ENCODE measurements at places on chromosomes 4 and X.
A peak's percentile ranks its signal among the peaks of the same experiment; 100 is the strongest.

DNA sequence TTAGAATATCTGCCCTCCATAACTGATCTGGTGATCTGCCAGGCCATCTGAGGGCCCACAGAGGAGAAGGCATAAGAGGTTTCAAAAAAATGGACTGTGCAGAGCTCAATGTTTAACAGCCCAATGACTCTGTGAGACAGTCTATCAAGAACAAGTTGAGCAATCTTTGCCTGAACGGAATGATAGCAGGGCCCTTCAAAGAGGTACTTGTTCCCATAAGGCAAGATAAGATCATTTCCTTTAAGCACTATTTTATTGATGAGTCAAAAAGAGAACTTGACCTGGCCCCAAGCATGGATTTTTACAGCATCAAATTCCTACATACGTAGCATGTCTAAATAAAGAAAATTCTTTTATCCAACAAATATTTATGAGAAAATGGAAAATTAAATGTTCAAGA, 182.8 kb downstream of the IDS start:
- no peak for DNase-seq

DNA sequence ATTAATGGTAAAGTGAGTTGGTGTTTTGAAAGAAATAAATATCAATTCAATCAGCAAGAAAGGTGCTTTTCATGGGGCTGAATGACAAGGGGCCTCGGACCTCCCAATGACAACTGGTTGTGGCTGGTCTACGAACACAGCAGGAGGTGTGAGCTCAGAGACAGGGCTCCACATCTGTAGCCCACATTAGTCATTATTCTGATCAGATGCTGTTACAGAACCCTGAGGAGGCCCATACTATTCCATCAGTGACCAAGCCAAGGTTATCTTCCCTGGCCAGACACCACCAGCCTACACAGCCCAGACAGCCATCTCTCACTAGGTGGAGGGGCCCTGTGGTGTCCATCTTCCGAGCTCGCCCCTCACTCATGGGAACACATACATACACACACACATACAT, 168.8 kb downstream of the SH3KBP1 start:
- no peak for DNase-seq

DNA sequence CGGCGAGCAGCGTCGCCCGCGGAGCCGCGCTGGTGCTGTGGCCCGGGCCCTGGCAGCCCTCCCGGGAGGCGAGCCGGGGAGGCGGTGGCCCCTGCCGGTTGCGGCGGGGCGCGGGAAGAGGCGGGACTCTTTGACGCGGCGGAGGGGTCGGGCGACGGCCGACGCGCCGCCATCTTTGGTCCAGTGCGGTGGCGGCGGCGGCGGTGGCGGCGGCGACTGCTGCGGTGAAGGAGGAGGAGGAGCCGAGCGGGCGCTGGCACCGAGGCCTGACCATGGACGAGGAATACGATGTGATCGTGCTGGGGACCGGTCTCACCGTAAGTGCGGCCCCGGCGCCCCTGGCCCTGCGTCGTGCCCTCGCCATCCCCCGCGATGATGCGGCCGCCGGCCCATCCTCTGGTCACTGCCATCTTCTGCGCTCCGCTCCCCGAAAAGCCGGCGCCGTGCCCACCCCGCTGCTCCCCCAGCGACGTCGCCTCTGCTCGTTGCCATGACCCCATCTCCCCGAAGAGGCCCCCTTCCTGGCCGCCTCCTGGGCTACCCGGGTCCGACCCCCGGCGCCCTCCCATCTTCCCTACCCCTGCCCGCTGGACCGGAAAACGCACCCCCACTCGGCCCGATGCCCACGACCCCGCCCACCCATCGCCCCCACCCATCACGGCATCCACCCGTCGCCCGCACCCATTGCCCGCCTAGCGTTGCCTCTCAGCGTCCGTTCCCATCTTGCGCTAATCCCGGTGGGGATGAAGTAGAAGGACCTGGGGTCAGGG, at the start of gene GDI1:
Gene GDI1 (plus strand): TSS at position 172 of the 770 bp plus-strand sequence. CDS start 101 bp downstream, at position 273.
- peak; percentile 43 for DNase-seq

GRCh38 chr4:1574601-1575417, 109.3 kb downstream of the FAM53A start:
- DNase-seq, result no peak

DNA sequence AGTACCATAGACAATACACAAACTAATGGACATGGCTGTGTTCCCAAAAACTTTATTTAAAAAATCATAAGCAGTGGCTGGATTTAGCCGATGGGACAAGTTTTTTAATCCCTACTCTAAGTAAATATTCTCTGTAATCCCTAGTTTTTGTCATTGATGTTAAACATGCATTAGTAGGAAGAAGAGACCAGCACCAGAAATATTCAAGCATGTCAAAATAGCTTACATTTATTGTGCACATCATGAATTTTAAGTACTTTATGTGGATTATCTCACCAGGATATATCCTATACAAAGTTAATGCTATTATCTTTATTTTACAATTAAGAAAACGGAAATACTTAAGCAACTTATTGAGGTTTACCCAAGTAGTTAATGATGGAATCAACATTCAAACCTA, 46.0 kb downstream of the HSPA4L start:
- no peak for DNase-seq

GRCh38 chr4:94251094-94251493, 43.4 kb downstream of the SMARCAD1 start:
- no peak for DNase-seq

GRCh38 chr4:7466904-7467303, 32.2 kb upstream of the PSAPL1 start:
- DNase-seq, result no peak

- no peak for DNase-seq
Measured at GRCh38 chr4:94519925-94520789, 68.4 kb downstream of the PDLIM5 start.

- no peak for DNase-seq
Measured at GRCh38 chrX:7090641-7091040, 56.9 kb upstream of the STS start.

- DNase-seq, result no peak
Measured at GRCh38 chr4:120057416-120057815, 9.2 kb downstream of the MAD2L1 start.

- no peak for DNase-seq
Measured at GRCh38 chrX:124338733-124339514, 6.5 kb downstream of the TEX13D start.

DNA sequence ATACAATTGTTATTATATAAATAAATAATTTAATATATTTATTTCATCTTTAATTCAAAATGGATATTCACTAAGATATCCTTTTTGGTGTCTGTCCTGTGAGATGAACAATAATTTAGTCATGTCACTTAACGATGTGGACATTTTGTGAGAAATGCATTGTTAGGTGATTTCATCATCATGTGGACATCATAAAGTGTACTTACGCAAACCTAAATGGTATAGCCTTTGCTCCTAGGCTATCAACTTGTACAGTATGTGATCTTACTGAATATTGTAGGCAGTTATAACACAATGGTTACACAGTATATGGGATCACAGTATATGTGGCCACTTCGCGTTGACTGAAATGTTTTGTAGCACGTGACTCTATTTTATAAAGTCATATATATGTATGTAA, 20.2 kb upstream of the CHRNA9 start:
- DNase-seq, result no peak

DNA sequence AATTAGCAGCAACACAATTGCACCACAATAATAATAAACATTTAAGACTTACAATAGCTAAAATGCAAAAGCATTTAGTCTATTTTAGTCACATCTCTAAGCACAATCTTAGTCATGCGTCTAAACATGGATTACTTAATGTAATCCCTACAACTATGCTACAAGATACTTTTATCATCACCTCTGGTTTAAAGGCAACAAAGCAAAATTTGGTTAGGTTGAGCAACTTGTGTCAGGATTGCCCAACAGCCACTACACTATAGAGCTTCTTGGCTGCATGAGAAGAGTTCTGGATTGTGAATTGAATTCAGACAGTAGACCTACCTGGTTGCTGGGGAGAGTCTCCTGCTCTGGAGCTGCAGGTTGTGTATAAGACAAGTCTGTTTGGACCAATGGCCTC, 146.5 kb upstream of the PUDP start:
- DNase-seq, result no peak

DNA sequence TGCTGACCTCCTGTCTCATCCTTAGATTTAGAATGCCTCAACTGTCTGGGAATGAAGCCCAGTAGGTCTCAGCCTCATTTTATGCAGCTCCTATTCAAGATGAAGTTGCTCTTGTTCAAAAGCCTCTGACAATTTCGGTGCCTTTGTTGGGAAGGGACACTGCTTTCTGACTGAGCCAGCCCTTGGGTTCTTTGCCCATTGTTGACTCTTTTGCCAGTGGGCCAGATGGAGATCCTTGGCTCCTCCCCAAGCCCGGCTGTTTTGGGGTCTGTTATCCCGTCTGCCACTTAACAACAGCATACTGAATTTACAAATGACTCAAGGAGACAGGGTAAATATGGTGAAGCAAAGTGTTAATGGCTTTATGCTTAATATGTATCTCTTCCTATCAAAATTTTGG, 58.3 kb upstream of the PRKX start:
- no peak for DNase-seq

- no peak for DNase-seq
Measured at GRCh38 chrX:24619647-24620046, 27.5 kb downstream of the PCYT1B start.

DNA sequence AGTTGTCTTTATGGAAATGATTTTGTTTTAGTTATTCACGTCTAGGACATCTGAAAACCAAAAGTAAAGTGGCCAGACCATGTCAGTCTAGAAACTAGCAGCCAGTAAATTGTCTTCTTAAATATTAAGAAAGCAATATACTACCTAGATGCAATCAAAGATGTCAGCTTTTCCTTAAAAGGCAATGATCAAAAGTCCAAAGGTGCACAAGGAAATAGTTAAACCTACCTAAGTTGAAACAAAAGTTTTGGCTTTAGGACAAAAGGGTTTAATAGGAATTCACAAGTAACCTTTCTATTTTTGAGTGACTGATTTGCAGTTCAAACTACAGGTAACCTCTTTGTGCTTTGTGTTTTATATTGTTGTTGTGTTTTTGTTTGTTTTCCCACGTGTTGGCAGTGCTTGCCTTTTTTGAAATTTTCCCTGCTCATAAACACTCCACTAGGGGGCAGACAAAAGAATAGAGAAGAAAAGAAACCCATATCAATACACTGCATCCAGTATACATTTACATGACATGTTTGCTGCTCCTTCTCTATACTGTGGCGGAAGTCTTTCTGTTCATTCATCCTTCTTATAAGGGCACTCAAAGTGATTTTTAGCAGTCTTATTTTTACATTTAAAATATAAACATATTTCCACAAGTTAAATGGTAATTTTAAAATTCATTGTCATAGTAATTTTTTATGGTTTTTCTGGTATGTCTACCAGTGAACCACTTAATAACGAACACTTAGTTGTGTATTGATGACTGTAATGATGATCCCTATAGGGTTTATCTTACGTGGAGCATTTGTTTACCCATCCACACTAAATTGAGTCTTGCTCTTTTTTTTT, 62.7 kb downstream of the GAB1 start:
- no peak for DNase-seq

DNA sequence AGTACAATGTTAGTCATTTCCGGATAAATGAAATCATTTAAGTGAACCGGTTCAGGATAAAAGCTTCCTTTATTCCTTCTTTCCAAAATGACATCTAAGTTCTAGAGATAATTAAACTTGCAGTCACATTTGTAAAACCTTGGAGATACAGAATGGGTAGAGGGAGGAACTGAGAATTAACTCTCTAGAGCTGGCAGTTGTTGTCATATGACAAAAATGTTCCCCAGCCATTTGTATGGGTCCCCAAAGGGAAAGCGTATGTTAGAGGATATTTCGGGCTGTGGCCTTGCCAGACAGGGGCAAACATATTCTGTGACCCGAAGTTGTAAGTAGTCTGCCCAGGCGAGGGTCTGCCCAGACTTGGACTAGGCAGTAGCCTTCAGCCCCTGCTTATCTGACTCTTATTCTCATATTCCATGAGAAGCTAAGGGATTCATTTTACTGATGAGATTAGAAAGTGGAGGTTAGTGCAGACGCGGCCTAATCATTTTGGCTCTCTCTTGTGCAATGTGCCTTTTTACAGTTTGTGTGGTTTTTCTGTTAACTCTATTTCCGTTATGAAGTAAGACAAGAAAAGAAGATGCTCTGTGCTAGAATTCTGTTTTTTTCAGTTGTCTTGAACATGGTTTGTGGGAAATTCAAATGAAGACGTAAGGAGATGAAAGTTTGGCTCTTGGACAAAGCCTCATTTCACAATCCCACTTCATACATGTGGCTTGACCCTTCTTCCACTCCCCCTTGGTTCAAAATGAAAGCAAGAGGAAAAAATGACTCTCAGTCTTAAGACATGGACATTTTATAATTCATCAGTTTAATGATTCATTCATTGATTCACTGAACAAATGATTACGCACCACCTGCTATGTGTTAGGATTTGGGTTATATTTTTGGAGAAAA, 2394.2 kb upstream of the AGA start:
- no peak for DNase-seq

- DNase-seq, result no peak
Measured at GRCh38 chr4:158033416-158034120, 139.3 kb downstream of the GASK1B start.

- peak; percentile 36 for DNase-seq
Measured at GRCh38 chrX:15471028-15471427, 22.1 kb downstream of the PIR start.

GRCh38 chr4:20592663-20593062, 107.6 kb upstream of the PACRGL start:
- no peak for DNase-seq

DNA sequence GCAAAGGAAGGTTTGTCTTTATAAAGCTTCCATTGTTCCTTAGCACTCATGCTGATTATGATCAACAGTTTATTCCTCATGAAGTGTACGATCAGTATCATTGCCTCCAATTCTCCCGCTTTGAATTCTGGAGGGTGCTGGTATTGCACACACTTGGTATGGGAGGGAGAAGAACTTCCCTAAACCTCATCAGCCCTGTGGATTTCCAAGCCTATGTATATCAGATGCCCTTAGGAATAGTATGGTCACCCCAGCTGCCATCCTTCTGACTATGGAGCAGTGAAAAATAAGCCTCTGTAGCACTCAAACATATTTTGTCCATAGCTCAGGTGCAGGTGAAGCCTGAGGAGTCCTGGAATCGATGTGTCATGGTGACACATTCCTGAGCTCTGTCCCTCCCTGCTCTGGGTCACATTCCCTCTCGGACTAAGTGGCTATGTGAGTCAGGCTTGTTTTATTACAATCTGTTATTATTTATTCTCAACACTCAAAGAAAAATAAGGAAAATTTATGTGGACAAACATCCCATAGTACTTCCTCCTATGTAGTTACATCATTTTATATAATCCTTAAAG, 2.0 kb upstream of the ZDHHC9 start:
- no peak for DNase-seq

DNA sequence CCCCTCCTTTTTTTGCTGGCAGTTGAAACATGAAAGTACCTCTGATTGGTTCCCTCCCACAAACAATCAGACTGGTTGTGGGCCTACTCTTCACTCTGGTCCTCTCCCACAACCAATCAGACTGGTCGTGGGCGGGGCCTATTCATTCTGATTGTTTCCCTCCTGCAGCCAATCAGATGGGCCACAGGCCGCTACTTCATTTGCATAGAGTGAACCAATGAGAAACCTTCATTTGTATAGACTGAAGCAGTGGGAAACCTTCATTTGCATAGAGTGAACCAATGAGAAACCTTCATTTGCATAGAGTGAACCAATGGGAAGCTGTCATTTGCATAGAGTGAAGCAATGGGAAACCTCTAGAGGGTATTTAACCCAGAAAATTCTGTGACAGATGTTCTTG, 55.2 kb downstream of the TRMT44 start:
- DNase-seq, result no peak

GRCh38 chr4:81622474-81623184, 150.9 kb upstream of the RASGEF1B start:
- DNase-seq, result no peak

- no peak for DNase-seq
Measured at GRCh38 chr4:163121689-163122088, 45.0 kb downstream of the NAF1 start.
